ENCODE measurements at places on chromosomes 16 and 17. TPM values are rescaled to one million over a fixed set of nuclear protein-coding genes. Genes with fewer than 3 reads are reported as not detected.

The GGA3 gene
- 14.7 TPM for total RNA-seq

The C16orf87 gene
- 5.3 TPM for total RNA-seq

The ASGR1 gene
- 0.38 TPM for total RNA-seq

The ZFHX3 gene
- total RNA-seq = 3.1 TPM

The DHRS7C gene
- total RNA-seq = not detected

The HS3ST4 gene
- total RNA-seq = not detected

The PHAF1 gene
- 7.6 TPM for total RNA-seq

The CCDC57 gene
- 8.1 TPM for total RNA-seq

The TLCD1 gene
- total RNA-seq = 7.4 TPM

Measured in bronchial epithelial cell (primary cell).